ENCODE measurements at places on chromosomes 4 and X.

- DNase-seq, result no peak
These were observed 314.8 kb downstream of the PPP3CA start for GRCh38 chr4:101032541-101032940.

- DNase-seq, result no peak
These were observed 82.4 kb downstream of the SNCA start for GRCh38 chr4:89754531-89754930.

DNA sequence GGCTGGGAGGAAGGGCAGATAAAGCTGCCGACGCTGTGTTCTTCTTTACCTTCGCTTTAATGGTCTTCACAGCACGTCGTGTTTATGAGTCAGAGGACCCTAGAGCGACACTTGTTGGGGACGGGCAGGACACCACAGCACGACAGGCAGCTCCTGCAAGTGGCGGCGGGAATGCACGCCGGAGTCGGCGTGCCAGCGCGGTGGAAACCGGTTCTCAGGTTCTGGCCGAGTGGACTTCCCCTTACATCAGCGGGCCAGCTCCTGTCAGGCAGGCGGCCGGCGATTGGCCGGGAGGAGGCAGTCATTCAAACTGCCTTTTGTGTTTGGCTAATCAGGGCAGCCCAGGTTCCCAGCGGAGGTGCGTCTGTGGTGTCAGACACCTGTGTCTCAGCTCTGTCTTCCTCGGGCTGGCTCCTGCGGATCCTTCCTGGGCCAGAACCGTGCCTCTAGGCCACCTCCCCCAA lies 150.9 kb downstream of the SHROOM3 start:
- peak; percentile 34 for DNase-seq

DNA sequence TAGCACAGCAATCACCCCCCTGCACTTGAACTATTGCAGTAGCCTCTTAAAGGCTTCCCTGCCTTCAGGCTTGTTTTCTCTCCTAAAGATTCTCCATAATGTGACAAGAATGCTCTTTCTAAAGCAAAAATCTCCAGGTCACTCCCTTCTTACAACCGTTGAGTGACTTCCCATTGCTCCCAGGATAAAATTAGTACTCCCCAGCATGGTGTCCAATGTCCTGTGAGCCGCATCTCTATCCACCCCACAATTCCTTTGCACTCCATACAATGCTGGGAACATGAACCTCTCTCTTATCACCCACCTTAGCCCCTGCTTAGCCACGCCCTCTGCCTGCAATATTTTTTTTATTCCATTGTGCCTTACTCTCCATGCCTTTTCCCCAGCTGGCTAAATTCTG lies 85.7 kb upstream of the SHISA3 start:
- no peak for DNase-seq

- DNase-seq, result no peak
These were observed 7.5 kb downstream of the WDR1 start for GRCh38 chr4:10108818-10109783.

GRCh38 chr4:89277412-89277811 lies 30.2 kb downstream of the GPRIN3 start:
- DNase-seq, result no peak

DNA sequence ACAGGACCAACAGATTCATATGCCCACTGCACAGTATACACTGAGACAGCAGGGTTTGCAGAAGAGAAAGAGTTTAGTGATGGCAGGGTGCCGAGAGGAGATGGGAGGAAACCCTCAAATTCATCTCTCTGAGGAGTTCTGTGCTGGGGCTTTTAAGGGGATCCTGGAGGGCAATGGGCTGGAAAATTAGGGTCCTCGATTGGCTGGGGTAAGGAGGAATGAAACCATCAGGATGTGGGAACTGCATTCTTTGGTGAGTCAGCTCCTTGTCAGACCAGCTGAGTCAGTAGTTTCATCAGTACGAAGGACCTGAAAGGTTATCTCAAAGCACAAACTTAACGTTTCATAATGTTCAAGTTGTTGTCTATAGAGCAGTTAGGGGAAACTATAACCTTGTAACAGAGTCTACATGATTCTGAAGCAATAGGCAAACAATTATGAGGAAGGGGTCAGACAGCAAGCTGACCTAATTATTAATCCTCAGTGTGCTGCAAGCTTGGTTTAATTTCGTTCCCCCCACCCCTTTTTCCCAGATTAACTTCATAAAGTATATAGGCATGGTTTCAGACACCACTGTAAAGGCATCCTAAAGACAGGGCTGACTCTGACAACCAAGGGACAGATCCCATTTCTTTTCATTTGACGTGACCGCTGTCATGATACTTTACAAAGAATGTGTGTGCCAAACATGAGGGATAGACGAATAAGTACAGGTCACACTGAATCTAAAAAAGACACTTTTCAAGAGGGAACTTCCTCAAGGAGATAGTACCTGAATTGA lies 1.5 kb upstream of the MSMO1 start:
- no peak for DNase-seq

DNA sequence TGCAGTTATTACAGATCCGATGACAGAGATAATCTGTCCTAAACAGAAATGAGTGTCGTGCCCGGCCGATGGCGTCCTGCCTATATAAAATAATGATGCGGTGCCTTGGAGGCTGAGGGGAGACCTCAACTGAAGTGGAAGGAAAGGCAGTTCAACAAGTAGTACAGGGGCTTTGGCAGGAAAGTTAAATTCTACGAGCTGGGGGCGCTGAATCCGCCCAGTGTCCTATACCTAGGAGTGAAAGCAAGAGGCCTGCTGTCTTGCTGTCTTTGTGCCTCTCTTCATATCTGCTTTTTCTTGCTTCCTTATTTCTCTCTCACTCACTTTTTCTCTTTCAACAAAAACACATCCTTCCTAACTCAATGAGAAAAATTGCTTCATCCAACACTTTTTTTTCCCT lies 82.2 kb upstream of the PRPS2 start:
- DNase-seq, result no peak

- DNase-seq, result no peak
These were observed 54.7 kb downstream of the SHROOM3 start for GRCh38 chr4:76489686-76490161.

DNA sequence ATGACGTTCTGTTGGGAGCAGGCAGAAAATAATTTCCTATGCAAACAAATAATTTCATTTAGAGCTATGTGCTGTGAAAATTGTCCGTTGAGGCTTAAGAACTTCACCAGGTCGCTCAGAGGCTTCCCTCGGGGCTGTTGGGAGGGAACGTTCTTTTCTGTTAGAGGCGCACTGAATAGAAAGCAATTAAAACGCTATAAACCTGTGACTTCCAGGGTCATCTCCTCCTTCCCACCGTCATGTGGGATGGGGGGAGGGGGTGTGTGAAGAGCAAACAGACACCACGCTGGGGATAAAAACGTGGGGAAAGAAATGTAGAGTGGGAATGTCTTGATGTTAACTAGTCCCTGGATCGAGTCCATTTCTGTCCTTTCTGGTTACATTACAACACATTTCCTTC lies 35.2 kb upstream of the ZNF518B start:
- no peak for DNase-seq

DNA sequence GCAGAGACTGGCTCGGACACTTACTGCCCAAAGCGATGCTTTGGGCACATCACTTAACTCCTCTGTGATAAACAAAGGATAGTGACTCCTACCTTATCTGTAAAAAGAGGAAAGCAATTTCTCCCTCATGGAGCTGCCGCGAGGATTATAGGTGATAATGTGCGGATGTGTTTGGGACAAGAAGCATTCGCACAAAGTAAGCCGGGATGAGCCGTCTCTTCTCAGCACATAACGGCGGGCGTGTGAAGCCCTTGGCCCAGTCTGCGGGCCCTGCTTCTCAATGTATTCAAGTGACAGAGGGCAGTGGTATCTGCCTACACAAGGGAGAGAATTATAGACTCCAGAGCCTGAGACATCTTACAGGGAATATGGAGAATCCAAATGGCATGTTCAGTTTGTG lies 550.3 kb upstream of the CPEB2 start:
- DNase-seq, result no peak

- no peak for DNase-seq
These were observed 36.1 kb downstream of the STARD8 start for GRCh38 chrX:68683580-68683979.

- no peak for DNase-seq
These were observed 36.9 kb downstream of the CEP44 start for GRCh38 chr4:174320494-174321199.

DNA sequence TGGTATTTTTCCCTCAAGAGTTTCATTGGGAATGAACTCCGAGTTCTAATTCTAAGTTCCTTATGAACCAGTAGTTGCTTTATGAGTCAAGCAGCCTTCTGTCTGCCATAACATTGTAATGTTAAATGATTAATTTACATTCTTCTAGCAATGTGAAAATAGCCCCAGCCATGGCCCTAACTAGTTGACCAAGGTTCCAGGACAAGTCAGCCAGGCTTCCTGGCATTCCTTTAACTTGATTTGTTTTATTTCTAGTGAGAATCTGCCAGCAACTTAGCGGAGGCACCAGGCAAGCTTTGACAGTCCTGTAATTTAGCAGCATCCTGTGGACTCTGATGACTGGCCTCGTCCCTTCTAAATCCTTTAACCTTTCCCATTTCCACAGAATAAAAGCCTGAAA lies 69.0 kb downstream of the GLRA2 start:
- DNase-seq, result no peak

GRCh38 chr4:15035159-15035558 lies 32.9 kb downstream of the CPEB2 start:
- no peak for DNase-seq

- no peak for DNase-seq
These were observed 4.3 kb downstream of the MAEA start for GRCh38 chr4:1293991-1294390.

- DNase-seq, result no peak
These were observed 233.6 kb downstream of the PDHA2 start for GRCh38 chr4:96073461-96073860.

GRCh38 chr4:140744421-140744820 lies 11.8 kb downstream of the TBC1D9 start:
- DNase-seq, result no peak

DNA sequence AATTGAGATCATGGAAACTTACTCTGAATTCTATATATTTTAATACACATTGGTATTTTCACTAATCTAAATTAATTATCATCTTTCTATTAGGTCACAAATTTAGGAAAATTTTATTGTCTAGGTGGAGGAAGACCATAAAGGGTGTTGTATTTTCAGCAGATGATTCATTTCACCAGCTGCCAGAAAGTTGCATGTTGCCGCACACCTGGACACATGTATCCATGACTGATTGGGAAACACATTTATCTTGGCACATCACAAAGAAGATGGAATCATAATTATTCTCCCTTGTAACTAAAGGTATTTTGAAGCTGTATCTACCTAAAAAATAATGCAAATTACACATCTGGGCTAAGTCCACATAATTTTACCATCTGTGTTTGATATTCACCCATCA lies 33.1 kb downstream of the SLC7A11 start:
- no peak for DNase-seq

- no peak for DNase-seq
These were observed 44.3 kb downstream of the AR start for GRCh38 chrX:67587946-67588624.

DNA sequence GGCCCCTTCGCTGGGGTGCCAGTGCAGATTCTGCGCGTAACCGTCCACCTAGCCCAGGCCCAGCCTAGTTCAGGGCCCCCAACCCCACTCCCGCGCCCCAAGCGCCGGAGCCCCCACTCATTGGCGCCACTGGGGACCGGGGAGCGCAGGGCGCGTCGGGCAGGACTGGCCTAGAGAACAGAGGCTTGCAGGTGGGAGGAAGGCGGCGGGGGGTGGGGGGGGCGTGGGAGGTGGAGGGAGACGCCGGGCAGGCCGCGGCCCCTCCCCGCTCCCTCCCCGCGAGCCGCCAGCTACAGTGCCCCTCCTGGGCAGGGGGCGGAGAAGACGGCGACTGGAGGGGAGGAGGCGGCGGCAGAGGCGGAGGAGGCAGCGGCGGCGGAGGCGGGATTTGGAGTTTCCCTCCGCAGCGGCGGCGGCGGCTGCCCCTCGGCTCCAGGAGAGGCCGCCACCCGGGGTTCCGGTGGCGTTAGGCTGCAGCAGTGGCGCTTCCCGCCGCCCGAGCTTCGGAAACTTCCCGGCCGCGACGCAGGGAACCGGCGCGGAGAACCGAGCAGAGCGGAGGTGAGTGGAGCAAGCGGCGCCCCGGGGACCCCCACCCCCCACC lies 4.8 kb upstream of the DUSP9 start:
- DNase-seq, result no peak

DNA sequence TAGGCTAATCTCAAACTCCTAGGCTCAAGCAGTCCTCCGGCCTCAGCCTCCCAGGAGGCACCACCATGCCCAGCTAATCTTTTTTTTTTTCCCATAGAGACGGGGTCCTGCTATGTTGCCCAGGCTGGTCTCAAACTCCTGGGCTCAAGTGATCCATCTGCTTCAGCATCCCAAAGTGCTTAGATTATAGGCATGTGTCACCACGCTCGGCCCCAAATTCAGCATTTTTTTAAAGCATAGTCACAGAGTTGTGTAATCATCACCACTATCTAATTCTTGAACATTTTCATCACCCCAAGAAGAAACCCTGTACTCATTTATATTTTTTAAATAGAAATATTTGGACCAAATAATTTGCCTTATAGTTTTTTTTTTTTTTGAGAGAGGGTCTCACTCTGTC lies 10.3 kb downstream of the CENPI start:
- no peak for DNase-seq

DNA sequence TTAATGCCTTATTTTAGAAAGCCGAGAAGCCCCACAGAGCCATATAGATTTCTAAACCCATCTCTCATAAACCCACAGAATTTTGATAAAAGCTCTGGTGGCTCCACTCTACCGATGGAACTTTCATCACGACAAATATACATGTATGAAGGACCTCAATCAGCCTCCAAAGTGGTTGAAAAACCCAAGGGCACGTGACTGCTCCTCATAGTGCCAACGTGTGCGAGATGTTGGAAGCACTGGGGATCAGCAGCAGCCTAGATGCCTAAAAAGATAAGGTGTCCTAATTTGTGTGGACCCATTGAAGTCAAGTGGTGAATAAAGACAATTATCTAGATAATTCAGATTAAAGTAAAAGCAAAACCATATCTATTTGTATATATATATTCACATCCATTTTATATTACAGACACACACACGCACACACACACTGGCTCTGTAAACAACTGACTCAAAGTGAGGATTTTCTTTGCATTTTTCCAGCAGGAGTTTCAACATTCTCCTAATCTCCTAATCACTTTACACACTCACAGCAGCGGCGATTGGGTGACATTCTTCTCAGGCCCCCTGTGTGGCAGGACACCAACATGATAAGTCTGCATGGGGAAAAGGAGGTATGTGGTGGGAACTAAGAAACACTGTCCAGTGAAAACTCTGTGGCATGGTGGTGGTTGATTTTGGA lies 2.8 kb upstream of the PITX2 start:
- DNase-seq, result no peak

DNA sequence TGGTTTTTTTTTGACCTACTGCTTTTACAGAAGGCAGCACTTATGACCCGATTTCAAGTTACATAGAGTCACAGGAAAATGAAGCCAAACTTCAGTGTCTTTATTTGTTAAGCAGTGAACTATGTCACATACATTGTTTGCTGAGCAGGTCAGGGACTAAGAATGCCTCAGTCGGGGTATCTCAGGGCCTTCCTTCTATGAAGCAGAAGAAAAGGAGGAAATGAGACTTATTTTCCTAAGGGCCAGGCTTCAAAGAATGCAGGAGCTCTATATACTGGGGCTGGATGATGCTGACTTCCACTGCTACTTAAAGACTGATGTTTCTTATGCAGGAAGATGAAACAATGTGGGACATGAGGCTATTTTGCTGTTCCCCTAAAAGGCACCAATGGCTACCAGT lies 558.4 kb upstream of the IGFBP7 start:
- no peak for DNase-seq
